ENCODE measurements at places on chromosomes 5 and 9. TPM values are rescaled to one million over a fixed set of nuclear protein-coding genes. Genes with fewer than 3 reads are reported as not detected.

GRCh38 chr9:130159057-130159456 lies 13.1 kb upstream of the NCS1 start:
- DNase-seq, result no peak

Gene LRRC19
- 102 TPM for total RNA-seq

DNA sequence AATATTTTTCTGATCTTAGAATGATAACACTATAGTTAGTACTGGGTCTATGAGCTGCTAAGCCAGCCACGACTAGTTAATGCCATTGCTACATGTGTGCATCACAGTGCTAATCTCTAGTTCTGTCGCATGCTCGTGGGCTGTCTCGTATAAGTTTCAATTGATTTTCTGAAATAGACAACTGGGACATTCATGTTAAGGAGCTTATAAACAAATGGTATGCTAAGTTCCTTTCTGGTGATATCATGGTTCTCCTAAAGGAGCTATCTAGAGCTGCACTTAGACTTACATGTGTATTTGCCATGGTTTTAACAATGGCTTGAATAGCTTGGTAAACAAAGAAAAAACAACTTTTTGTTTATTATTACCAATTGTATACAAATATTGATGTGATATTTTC lies 46.2 kb downstream of the F2RL2 start:
- no peak for DNase-seq

- DNase-seq, result no peak
These were observed 59.3 kb downstream of the CAST start for GRCh38 chr5:96721351-96721977.

GRCh38 chr9:22483528-22484070 lies 37.0 kb downstream of the DMRTA1 start:
- DNase-seq, result no peak

DNA sequence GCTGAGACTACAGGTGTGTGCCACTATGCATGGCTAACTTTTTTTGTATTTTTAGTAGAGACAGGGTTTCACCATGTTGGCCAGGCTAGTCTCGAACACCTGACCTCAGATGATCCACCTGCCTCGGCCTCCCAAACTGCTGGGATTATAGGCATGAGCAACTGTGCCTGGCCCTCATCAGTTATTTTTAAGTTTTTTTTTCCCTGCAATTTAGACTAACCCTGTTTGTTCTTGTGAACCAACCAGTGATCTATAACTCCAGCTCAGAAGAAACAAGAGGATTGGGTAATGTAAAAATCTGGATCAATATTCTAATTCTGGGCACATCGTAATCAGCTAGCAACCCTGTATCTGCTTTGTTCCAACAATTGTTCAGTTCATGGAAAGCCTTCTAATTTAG lies 155.7 kb downstream of the NXNL2 start:
- no peak for DNase-seq

Gene HBEGF
- 10.5 TPM for total RNA-seq

Gene MYMK
- not detected for total RNA-seq

Gene PDLIM7
- 256 TPM for total RNA-seq

- no peak for DNase-seq
These were observed 454.1 kb upstream of the NUDT12 start for GRCh38 chr5:104016646-104017045.

- no peak for DNase-seq
These were observed 353.8 kb upstream of the WWC1 start for GRCh38 chr5:167937635-167937998.

DNA sequence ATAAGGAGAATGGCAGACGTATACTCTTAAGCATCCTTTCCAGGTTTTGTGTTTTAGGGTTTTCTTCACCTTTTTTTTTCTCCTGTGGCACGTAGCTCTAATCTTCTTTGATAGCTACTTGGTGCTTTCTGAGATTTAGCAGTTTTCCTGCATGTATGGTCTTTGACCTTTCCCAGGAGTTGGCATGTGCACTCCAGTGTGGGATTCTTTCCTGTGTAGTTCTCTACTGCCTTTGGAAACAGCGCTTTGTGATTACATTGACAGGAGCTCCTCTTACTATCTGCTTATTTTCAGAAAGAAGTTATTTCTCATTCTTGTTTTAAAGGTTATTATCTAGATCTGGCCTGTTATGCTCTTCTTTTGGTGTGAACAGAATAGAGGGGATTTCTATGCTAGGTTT lies 65.5 kb downstream of the UNC13B start:
- DNase-seq, result no peak

Gene CTNND2
- total RNA-seq, result not detected

GRCh38 chr9:6780690-6781089 lies 22.9 kb downstream of the KDM4C start:
- no peak for DNase-seq

Gene PDGFRB
- 35.9 TPM for total RNA-seq

- no peak for DNase-seq
These were observed 132.7 kb downstream of the PAPPA start for GRCh38 chr9:116286297-116286696.

DNA sequence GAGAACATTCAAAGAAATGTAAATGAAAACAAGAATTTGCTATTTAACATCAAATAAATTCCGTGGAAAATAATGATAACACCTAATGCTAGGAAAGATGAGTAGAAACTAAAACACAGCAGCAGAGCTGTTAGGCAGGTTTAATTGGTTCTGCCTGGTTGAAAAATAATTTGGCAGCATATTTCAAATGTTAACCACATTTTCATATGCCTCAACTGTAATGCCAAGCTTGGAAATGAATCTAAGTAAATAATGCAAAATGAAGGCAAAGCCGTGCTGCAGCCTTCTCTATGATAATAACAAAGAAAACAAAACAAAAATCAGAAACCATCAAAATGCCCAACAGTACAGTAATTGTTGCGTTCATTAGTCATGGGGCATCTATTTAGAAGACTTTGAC lies 79.9 kb upstream of the MSX2 start:
- DNase-seq, result no peak

- no peak for DNase-seq
These were observed 5.8 kb upstream of the PPARGC1B start for GRCh38 chr5:149724130-149724840.

Gene SLC26A2
- 784 TPM for total RNA-seq

- no peak for DNase-seq
These were observed 39.9 kb downstream of the RHOBTB3 start for GRCh38 chr5:95770830-95771708.

Gene PCDHGA11
- total RNA-seq, result 4.9 TPM

DNA sequence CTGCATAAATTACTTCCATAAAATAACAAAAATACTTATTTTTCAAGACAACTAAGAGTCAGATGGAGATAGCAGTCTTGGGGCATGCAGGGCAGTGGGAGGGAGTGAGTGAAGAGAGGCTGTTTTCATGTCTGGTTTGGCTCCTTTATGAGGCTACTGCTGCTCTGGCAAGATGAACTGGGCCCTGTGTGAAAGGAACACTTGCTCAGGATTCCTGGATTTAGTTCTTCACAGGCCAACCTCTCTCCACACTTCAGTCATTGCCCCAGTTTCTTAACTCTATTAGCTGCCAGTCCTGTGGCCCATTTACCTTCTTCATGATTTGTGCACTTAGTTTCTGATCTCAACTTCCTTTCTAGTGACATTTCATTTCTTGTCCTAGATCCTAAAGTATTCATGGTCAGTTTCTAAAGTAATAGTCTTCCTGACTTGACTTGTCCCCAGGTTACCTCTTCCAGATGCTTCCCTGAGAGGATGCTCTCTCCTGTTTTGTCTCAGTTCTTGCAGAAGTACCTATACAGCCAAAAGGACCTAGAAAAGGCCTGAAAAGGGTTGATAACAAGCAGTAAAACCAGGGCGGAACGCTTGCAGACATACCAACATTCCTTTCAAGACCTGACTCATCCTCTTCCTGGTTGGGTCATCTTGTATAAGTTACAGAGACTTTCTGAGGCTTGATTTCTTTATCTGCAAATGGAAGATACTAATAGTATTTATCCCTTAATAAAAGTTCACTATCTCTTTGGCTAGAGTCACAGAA lies 77.0 kb upstream of the ZFAND5 start:
- DNase-seq, result no peak

Gene DPP7
- total RNA-seq, result 141 TPM

DNA sequence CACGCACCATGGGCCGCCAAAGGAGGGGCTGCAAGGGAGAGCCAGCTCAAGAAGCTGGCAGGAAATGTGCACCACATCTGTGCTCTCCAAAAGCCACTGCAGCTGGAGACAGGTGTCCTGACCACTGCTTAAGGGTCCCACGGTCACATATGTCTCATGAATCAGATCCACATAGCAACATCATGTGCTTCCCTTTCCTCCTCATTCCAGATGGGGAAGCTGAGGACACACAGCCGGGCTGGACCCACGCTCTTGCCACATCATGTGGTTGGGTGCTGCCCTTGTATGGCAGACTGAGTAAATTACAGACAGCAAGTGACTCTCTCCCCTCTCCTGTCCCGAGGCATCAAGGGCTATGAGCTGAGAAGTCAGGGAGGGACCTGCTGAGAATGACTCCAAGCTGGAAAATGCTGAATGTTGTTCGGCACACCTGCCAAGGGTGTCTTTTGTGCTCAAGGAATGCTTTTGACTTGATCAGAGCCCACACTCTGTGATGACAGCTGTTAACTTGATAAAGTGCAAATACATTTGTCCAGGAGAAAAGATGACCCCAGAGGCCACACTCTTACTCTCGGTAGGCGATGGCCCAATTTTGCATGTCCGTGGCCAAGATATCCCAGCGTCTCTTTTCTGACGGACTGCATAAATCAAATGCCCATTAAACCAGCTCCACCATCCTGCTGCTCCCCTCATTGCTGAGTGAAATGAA lies 58.2 kb downstream of the NSUN2 start:
- no peak for DNase-seq

- DNase-seq, result no peak
These were observed 260.7 kb upstream of the ARRDC3 start for GRCh38 chr5:91643797-91644196.

Data from transverse colon (tissue), 4 donors.